ENCODE measurements at places on chromosomes 11 and 22.

GRCh38 chr11:2534957-2535672 lies 90.3 kb downstream of the KCNQ1 start:
- no peak for DNase-seq

DNA sequence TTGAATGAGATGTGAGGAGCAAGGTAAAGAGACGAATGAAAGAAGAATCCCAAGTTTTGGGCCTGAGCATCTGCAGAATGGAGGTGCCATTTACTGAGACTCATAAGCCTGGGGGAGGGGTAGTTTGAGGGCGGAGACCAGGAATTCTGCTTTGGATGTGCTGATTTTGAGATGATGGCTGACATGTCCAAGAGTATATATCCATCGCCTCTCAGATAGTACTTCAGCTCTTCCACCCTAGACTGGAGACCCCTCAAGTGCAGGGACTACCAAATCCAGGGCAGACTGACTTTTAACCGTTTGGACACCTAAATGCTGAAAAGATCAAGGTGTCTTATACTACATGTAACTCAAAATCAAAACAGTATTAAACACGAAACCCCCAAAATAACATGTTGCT lies 1.3 kb upstream of the SDF2L1 start:
- DNase-seq, result no peak

DNA sequence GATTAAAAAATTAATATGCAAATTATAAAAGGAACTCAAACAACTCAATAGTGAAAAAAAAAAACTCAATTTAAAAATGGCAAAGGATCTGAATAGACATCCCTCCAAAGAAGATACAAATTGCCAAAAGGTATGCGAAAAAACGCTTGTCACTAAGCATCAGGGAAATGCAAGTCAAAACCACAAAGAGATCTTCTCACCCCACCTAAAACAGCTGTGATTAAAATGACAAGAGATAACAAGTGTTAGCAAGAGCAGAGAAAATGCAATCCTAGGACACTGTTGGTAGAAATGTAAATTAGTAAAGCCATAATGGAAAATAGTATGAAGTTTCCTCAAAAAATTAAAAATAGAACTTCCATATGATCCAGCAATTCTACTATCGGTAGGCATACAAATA lies 166.3 kb upstream of the ZC3H12C start:
- no peak for DNase-seq

DNA sequence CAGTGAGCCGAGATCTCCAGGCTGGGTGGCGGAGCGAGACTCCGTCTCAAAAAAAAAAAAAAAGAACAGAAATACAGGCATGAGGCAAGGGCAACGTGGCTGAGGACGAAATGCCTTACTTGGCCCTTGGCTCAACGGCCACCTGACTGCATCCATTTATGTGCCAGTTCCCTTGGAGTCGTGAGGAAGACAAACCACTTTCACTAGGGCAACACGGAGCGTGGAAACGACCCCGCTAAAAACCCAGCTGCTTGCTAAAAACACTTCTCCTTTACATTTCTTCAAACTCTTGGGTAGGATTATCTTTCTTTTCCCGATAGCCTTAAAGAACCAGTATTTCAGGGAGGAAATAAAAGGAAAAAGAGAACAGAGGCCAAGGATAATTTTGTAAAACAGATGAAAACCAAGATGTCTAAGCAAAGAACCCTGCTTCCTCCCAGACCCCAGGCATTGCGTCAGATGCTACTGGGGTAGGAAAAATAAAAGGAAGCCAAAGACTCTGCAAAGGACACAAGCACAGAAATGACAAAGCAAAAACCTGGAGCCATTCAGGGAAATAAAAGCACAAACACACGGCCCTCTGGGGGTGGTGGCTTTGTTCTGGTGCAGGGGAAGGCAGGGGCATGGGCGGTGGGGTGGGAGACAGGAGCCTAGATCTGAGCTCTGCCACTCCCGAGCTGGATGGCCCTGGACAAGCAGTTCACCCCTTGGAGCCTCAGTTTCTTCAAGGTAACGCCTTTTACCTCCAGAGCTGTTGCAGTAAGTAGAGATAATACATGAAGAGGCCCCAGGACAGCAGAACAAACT lies 37.0 kb downstream of the PC start:
- no peak for DNase-seq

DNA sequence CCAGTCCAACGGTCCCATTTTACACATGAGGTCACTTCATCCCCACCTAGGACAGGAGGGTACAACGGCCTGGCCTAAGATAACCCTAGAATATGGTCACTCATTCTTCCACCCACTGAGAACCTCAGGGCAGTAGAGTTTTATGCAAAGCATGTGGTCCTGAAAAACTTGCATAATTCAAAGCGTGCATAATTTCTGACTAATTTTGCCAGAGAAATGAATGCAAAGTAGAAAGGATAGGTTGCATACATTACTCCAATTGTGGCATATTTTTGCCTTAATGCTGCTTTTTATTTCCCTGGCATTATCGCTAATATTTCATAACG lies 32.5 kb upstream of the SLC35C1 start:
- no peak for DNase-seq

- no peak for DNase-seq
These were observed 94.3 kb downstream of the SOX6 start for GRCh38 chr11:16261836-16262644.

DNA sequence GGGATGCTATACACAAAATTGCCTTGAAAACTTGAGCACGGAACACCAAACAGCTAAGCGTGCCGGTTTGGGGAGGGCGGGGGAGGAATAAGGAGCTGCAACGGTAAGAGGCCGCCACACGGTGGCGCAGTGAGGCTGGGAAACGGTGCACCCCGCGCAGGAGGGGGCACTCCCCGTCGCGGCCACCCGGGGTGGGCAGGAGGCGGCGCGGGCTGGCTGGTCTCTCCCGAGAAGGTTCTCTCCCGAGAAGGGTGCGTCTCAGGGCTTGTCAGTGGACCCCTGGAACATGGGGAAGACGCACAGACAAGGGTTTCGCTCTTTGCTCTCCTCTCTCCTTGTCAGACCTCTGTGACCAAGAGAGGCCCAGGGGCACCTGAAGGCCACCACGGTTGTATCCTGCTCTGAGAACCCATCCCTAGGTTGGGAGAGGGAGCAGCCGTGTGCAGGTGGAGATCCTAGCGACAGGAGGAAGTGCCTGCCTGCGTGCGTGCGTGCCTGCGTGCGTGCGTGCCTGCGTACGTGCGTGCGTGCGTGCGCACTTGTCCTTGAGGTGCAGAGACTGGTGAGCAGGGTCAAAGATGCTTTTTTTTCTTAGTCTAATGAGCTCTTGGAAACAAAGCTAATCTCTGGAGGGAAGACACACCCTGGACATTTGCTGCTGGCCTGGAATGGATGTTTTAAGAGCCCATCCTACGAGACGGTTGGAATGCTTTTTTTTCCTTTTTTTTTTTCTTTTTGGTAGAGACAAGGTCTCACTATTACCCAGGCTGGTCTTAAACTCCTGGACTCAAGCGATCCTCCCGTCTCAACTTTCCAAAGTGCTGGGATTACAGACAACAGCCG lies 18.1 kb upstream of the JAM3 start:
- DNase-seq, result peak; percentile 53

- no peak for DNase-seq
These were observed 27.8 kb downstream of the AP2A2 start for GRCh38 chr11:953512-953911.

DNA sequence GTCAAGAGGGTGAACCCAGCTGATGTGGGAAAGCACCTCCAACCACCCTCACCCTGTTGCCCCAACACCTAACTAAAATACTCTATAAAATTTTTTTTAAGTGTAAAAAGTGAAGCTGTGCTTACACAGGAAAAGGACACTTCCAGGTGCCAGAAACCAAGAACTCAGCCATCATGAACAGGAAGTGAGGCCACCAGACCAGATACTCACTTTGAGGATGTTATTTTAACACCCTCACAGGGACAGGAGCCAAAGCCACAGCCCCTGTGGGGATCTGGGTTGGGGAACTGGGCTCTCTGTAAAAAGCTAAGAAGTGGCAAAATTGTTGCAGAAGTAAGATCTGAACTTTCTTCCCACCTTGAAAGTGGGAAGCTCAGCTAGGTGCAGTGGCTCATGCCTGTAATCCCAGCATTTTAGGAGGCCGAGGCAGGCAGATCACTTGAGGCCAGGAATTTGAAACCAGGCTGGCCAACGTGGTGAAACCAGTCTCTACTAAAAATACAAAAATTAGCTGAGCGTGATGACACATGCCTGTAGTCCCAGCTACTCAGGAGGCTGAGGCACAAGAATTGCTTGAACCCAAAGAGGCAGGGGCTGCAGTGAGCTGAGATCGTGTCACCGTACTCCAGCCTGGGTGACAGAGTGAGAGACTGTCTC lies 3.8 kb downstream of the RSPH14 start:
- no peak for DNase-seq

DNA sequence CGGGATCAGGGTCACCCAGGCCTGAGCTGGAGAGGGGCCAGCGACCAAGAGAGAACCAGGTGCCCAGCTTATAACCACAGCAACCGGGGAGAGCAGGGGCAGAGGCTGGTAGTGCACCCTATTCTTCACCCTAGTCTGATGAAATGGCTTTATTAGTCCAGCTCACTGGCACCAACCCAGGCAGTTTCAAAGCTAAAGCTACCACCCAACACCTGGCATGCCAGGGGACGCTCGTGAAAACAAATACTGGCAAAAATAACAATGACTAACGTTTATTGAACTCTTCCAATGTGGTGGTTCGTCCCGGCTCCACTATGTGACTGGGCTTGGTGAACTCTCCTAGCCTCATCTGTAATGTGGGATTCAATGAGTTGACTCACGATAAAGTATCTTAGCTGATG lies 30.6 kb downstream of the SCGB1A1 start:
- DNase-seq, result no peak

DNA sequence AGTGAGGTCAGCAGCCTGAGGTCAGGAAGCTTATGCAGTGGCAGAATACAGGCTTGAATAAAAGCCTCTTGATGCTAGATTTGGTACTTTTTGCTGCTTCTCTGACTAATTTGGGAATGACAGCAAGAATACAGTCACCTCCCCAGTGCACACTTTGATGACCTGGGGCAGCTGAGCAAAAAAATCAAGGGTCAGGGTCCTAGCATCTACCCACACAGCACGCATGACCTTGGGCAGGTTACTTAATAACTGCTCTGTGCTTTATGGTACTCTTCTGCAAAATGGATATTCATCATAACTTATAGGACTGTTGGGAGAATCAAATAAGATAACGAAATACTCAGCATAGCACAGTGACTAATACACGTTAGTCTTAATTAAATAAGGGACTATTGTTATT lies 344.1 kb upstream of the SYN3 start:
- DNase-seq, result no peak

GRCh38 chr22:23698673-23699235 lies 7.9 kb downstream of the RGL4 start:
- no peak for DNase-seq

DNA sequence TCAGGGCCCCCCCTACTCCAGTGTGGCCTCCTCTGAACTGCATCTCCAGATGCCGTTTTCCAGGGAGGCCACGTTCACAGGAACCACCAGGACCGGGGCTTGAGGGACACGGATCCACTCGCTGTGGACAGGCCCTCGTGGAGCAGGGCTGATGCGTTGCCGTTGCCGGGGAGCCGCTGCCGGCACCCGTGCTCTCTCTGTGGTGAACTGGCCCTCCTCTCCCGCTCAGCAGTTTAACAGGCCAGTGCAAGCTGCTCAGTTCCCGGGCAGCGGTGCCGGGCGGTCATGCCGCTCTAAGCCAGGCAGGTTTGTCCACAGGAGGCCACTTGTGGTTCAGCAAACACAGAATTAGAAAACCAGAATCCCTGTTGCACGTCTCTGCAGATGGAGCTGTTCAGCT lies 301.6 kb downstream of the TBC1D22A start:
- no peak for DNase-seq

Data from nucleus accumbens (tissue), 56 donors.